ENCODE measurements at places on chromosomes 7 and 10. TPM values are rescaled to one million over a fixed set of nuclear protein-coding genes. Genes with fewer than 3 reads are reported as not detected.

- no peak for DNase-seq
These were observed 2.6 kb upstream of the KBTBD2 start for GRCh38 chr7:32894171-32894570.

DNA sequence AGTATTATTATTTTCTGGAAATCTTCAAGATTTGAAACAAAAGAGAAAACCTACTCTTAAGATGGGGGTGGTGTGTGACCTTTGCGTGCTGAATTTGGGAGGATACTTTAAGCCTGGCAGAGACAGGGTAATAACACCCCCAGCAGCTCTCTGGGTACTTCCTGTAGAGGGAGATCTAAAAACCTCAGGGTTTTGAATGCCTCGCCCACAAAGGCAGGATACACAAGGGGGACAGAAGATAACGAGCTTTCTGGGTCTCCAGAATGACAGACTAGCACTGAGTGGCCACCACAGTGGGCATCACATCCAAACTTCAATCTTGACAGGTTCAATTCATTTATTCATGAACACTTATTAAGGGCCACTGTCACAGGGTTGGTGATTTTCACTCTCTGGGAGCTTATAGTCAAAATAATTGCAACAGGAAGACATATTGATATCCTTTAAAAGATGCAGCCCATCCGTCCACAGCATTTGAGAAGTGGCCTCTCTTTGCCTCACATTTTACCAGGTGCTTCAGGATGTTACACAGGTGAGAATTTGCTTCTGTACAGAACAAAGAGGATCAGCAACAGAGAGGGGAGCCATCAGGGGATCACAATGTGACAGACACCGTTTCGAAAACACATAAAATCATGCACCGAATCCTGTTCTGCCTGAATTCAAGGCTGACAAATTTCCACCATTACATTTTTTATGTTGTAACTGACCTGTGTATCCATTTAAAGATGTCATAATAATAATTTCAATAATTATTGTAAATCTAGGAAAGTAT lies 14.3 kb downstream of the CPA1 start:
- no peak for DNase-seq

- DNase-seq, result no peak
These were observed 45.2 kb downstream of the GPR141 start for GRCh38 chr7:37728747-37729146.

DNA sequence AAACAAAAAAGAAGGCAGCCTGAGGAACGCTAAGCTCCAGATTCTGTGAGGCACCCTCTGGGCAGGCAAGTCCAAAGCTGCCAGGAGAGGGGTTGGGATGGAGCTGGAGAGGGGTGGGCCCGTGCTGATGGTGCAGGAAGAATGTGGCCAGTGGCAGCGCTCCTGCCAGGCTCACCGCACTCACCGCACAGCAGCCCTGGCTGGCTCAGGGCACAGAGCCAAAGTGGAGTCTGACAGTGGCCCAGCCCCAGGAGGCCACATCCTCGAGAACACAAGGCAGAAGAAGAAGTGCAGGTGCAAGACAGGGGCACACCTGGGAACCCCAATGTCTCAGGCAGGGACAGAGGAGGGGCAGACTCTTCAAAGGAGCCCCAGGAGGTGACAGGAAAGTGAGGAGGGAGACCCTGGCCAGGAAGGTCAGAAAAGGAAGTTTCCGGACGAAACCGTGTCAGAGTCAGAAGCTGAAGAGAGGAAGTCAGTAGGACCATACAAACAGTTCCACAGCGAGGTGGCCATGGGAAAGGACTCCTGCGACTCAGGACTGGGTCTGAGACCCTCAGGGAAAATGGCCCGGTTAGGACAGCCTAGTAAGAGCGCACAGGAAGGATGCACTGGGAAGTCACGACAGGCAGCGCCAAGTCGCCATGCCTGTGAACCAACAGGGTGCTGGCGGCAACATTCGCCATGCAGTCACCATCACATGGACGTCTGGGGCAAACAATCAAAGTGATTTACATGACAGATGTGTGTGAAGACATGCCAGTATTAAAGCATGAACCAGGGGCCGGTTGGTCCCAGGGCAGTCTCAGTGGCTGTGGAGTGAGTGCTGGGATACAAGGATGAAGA lies 54.4 kb downstream of the COBL start:
- DNase-seq, result no peak

DNA sequence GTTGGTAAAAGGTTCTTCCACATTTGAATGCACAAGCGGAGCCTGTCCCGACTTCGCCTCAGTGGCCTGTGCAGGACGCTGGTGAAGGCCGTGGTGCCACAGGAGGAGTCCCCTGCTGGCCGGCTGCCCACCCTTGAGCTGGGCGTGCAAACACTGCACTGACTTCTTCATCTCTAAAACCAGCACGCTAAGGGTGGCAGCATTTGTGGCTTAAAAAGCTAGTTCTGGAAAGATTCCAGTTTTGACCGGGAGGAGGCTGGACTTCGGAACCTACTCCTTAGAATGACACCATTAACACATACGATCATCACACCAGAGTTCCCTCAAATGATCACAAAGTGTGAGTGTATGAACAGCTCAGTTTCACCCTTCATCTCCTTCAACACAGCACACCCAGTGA lies 102.4 kb downstream of the SMURF1 start:
- DNase-seq, result no peak

DNA sequence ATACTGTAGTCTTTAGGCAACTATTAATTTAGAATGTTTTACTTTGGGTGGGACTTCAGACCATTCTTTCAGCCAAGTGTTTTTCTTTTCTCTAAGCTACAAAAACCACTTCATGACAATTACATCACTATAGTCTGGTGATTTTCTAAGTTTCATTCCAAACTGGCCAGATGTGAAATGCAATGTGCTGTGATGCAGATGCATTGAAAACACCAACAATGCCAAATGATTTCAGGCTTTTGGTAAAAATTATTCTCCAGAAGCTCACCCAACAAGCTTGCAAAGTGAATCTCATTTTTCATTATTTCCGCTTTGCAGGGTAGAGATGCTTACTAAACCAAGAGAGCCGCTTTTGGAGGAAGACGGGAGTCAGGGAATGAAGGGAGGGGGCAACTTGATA lies 118.4 kb upstream of the ANK3 start:
- no peak for DNase-seq

- DNase-seq, result peak; percentile 78
These were observed 8.3 kb upstream of the ATP6V0E2 start for GRCh38 chr7:149865437-149865836.

- no peak for DNase-seq
These were observed 846 bp downstream of the ANKRD26 start for GRCh38 chr10:27099448-27099847.

DNA sequence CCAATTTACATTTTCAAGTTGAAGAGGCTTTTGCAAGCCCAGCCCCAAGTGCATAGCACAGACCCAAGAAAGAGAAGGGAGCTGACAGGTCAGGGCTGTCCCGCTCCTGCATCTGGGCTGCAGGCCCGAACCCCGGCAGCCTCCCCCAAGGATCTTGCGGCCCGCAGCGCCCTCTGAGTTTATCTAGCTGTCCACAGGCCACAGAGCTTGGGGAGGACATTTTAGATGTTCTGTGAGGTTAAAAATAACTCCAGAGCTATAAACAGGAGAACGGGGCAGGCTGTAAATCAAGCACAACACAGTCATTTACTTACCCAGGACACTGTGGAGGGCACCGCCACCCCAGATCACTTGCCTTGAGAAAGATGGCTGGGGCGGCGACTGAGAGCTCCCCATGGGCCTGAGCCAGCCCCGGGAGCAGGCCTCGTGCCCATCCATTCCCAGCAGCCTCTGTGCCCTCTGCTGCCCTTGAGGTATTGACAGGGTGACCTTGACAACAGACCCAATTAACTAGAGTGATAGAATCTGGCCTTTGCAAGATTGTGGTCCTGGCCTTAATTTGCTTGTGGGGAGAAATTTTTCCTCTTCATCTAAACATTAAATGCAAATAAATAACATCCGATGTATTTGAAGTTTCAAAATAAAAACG lies 563.0 kb downstream of the TCERG1L start:
- no peak for DNase-seq

DNA sequence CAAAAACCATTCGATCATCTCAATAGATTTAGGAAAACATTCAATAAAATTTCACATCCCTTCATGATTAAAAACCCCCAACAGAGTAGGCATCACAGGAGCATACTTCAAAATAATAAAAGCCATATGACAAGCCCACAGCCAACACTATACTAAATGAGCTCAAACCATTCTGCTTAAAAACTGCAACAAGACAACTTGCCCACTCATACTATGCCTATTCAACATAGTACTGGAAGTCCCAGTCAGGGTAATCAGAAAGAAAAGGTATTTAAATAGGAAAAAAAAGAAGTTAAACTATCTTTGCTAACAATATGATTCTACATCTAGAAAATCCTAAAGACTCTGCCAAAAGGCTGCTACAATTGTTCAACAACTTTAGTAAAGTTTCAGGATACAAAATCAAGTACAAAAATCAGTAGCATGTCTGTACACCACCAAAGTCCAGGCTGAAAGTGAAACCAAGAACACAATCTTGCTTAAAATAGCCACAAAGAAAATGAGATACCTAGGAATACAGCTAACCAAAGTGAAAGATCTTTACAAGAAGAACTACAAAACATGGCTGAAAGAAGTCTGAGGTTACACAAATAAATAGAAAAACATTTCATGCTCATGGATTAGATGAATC lies 882.6 kb downstream of the GRM8 start:
- no peak for DNase-seq

EPHB6 gene
- 75.6 TPM for total RNA-seq

OPN1SW gene
- total RNA-seq, result not detected

IQUB gene
- total RNA-seq, result 0.14 TPM

MYPN gene
- 0.19 TPM for total RNA-seq

PTPRZ1 gene
- 0.47 TPM for total RNA-seq

HOXA10 gene
- total RNA-seq, result 1.1 TPM
